ENCODE measurements at places on chromosomes 3 and 15.

DNA sequence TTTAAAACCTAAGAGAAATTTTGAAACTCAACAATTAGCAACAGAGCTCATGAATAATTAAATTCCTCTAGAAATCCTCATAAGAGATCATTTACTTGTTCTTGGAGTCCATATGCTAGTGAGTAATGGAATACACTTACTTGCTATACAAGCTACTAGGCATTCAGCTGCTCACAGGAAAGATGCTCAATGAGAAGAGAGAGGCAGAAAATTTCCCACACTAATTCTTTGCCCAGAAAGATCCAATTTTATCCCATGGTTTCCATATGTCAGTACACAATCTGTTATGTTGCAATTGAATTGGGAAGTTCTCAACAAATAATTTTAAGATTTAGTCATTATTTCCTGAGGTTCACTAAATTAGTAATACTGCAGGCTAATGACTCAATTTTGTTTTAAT lies 310.4 kb downstream of the RYR3 start:
- no peak for ATAC-seq
- H3K27me3 ChIP-seq, result peaks cover 31% of the 10 kb centered on the region
- H3K36me3 ChIP-seq, result no peaks in the 10 kb centered on the region
- H3K27ac ChIP-seq, result no peak overlapping the region

GRCh38 chr3:123301331-123302184 lies 99.8 kb downstream of the SEC22A start:
- H3K27me3 ChIP-seq, result peaks cover 8% of the 10 kb centered on the region
- no peaks in the 10 kb centered on the region for H3K36me3 ChIP-seq
- no peak for ATAC-seq
- no peaks in the 10 kb centered on the region for H3K4me1 ChIP-seq
- no peak overlapping the region for H3K4me3 ChIP-seq
- no peak overlapping the region for H3K27ac ChIP-seq

GRCh38 chr3:128556907-128557306 lies 63.9 kb upstream of the GATA2 start:
- H3K27me3 ChIP-seq, result peaks cover 37% of the 10 kb centered on the region
- no peak overlapping the region for H3K27ac ChIP-seq
- peaks cover 4% of the 10 kb centered on the region for H3K4me1 ChIP-seq
- no peak for ATAC-seq
- no peaks in the 10 kb centered on the region for H3K36me3 ChIP-seq
- H3K4me3 ChIP-seq, result no peak overlapping the region

GRCh38 chr15:77768521-77769078 lies 135.9 kb upstream of the LINGO1 start:
- no peak overlapping the region for H3K4me3 ChIP-seq
- H3K36me3 ChIP-seq, result no peaks in the 10 kb centered on the region
- no peak overlapping the region for H3K27ac ChIP-seq
- H3K27me3 ChIP-seq, result peaks cover 30% of the 10 kb centered on the region

- H3K27me3 ChIP-seq, result no peaks in the 10 kb centered on the region
- H3K4me1 ChIP-seq, result peaks cover 14% of the 10 kb centered on the region
- H3K36me3 ChIP-seq, result no peaks in the 10 kb centered on the region
- H3K27ac ChIP-seq, result no peak overlapping the region
- ATAC-seq, result peak; percentile 29
Observed at GRCh38 chr3:123067689-123068600, 1.1 kb downstream of the PDIA5 start.

- H3K4me1 ChIP-seq, result no peaks in the 10 kb centered on the region
- H3K4me3 ChIP-seq, result no peak overlapping the region
- no peak for ATAC-seq
- H3K36me3 ChIP-seq, result no peaks in the 10 kb centered on the region
- peaks cover 8% of the 10 kb centered on the region for H3K27me3 ChIP-seq
Observed at GRCh38 chr15:39204031-39204430, 376.8 kb upstream of the THBS1 start.

DNA sequence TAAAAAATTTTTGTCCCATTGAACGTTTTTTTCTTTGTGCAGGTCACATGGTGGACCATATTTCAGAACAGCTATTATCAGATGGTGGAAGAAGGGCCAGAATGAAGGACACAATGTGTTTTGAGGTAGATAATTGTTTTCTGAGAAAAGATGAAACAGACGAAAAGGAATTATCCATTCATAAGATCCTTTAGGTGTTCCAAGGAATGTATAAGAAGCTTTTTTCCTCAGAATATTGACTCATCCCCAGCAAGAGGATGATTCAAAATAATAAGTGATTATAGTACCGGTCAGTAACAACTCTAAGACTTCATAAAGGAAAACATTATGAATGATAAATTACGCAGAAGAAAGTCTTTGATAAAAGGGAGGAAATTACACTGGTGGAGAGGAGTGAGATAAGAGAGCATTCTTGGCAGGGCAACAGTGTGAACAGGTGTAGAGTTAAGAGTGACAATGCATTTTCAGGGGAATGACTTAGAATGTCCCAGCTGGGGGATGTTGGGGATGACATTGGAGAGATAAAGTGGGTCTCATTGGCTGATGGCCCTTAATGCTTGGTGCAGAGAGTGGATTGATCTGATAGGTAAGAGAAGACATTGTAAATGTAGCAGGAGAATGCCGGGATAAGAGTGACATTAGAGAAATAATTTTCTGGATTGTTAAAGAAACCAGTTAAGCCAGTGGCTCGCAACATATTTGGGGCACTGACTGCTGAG lies 27.0 kb upstream of the AQP9 start:
- H3K27me3 ChIP-seq, result peaks cover 26% of the 10 kb centered on the region
- H3K4me1 ChIP-seq, result no peaks in the 10 kb centered on the region
- no peak for ATAC-seq
- no peak overlapping the region for H3K4me3 ChIP-seq
- H3K27ac ChIP-seq, result no peak overlapping the region

- peak overlapping the region; percentile 90 for H3K27ac ChIP-seq
- peaks cover 11% of the 10 kb centered on the region for H3K4me1 ChIP-seq
- no peak for ATAC-seq
- no peaks in the 10 kb centered on the region for H3K27me3 ChIP-seq
- peaks cover 18% of the 10 kb centered on the region for H3K36me3 ChIP-seq
Observed at GRCh38 chr3:99817047-99817436, 620 bp upstream of the CMSS1 start.

GRCh38 chr15:63509955-63510940 lies 5.9 kb downstream of the USP3 start:
- H3K27ac ChIP-seq, result peak overlapping the region; percentile 90
- H3K4me1 ChIP-seq, result peaks cover 56% of the 10 kb centered on the region
- peak; percentile 77 for ATAC-seq
- H3K4me3 ChIP-seq, result peak overlapping the region; percentile 82
- peaks cover 17% of the 10 kb centered on the region for H3K36me3 ChIP-seq

DNA sequence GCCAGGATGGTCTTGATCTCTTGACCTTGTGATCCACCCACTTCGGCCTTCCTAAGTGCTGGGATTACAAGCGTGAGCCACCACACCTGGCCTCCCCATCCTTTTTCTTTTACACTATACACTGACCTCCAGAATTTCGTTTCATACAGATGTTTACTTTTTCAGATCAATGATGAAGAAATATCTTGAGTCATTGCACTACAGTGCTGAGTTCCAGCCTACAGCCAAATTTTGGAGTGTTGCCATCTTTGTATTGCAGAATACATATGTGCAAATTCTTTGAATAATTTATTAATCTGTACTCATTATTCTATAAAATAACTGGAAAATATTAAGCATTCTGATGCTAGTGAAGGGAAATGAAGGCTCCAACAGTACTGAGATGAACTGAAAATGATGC lies 12.5 kb downstream of the ZPLD1 start:
- no peaks in the 10 kb centered on the region for H3K36me3 ChIP-seq
- no peak overlapping the region for H3K4me3 ChIP-seq

DNA sequence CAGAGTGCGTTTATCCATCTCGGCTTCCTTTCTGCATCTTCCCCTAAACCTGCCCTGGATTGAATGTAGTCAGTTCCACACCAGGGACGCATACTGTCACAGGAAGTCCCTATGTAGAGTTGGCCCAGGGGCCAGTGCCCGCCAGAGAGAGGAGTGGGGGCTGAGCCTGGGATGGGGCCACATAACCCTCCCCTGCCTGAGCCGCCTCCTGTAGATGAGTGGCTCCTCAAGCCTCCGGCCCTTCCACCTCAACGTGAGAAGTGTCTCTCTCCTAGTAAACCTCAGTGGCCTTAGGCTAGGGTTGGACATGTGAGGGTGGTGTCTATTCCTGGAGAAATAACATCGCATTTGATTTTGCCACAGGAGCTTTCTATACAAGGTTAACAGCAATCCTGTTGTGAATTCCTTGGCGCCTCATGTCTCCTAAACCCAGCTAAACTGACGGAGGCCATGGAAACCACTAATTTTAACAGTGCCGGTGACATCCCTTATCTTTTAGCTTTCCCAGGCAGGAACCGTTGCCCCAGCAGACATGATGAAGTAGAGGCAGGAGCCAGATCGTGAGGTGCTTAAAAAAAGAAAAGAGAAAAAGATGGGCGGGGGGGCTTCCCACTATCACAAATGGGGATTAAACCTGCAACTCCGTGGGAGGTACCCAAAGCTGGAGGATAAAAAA lies 171.1 kb downstream of the CHDH start:
- H3K4me3 ChIP-seq, result no peak overlapping the region
- peaks cover 19% of the 10 kb centered on the region for H3K27me3 ChIP-seq
- no peak for ATAC-seq
- H3K27ac ChIP-seq, result no peak overlapping the region

- H3K4me3 ChIP-seq, result peak overlapping the region; percentile 90
- H3K27ac ChIP-seq, result peak overlapping the region; percentile 96
- H3K4me1 ChIP-seq, result peaks cover 37% of the 10 kb centered on the region
- peaks cover 54% of the 10 kb centered on the region for H3K36me3 ChIP-seq
- H3K27me3 ChIP-seq, result no peaks in the 10 kb centered on the region
Observed at GRCh38 chr3:23811185-23811527, 5.4 kb downstream of the UBE2E1 start.

DNA sequence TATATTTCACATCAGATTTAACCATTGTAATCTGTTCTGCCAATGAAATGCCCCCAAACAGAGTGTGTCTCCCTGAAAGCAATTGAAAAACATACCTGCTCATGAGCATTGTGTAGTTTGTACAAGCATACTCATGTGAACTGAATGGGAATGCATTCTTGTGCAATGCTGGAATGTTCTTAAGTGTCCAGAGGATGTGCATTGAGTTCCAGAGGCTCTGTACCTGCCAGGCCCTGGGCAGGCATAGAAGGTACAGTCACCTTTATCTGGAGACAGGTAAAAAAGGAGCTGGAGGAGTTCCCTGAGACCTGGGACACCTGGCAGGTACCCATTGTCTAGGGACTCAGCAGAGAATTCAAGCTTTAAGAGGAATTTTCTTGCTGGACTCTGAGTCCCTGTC lies 2.8 kb downstream of the MRAS start:
- peaks cover 22% of the 10 kb centered on the region for H3K27me3 ChIP-seq
- no peak for ATAC-seq
- no peaks in the 10 kb centered on the region for H3K4me1 ChIP-seq

DNA sequence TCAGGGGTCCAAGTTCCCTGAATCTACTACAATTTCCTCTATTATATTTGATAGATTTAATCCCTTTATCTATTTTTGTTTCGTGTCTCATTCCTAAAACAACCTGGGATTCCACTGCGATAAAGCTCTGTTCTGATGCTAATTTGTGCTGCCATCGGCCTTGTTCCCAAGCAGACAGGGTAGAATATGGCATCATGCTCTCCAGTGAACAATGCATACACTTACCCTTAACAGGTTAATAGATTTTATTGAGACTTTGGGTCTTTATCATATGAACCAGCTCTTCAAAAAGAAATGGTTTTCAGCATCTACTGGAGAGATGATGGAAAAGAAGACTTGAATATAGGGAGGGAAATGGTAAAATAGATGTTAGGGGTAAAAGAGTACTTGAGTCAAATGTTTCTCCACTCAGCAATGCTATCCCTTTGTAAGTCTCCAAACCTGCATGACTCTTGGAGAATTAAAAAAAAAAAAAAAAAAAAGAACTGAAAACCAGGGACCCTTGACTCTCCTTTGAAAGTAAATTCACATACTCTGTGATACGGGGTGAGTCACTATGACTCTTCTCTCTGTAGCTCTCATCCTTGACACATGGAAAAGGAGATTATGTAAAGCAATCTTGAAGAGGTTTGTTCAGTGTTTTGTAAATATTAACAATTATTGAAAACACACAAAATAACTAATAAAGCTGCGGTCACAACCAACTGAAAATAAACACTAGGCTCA lies 268.8 kb downstream of the ZBTB20 start:
- H3K4me1 ChIP-seq, result no peaks in the 10 kb centered on the region
- H3K36me3 ChIP-seq, result no peaks in the 10 kb centered on the region
- H3K27me3 ChIP-seq, result no peaks in the 10 kb centered on the region
- peak; percentile 70 for ATAC-seq
- H3K4me3 ChIP-seq, result no peak overlapping the region

DNA sequence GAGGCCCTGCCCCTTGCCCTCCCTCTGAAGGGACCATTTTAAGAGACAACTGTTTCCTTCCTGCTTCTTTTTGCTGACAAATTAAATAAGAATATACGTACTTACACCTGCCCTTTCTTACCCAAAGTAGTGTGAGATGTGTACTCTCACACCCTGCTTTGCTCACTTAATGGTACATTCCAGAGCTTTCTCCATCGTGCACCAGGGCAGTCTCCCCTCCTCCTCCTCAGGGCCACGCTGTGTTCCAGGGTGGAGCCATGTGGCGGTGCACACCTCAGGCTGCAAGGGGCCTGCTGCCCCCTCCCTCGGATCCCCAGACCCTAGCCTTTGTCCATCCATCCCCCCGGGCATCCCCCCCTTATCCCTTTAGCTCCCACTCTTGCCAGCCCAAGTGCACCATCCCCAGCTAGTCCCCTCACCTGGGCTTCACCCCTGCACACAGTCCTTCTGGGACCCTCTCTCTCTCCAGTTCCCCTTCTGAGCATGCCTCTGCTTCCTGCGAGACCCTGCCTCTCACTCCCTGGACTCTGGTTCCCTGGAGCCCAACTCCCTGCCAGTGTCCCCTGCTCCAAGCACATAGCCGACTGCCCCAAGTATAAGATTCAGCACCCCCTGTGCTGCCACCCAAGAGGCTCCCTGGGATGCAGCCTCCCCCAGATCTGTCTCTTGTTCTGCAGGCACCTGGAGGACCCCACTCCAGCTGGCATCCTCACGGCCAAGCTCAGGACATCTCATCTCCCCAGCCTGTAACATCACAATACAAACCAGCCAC lies 89.5 kb upstream of the IQSEC1 start:
- ATAC-seq, result no peak
- no peak overlapping the region for H3K4me3 ChIP-seq
- no peaks in the 10 kb centered on the region for H3K36me3 ChIP-seq
- H3K4me1 ChIP-seq, result no peaks in the 10 kb centered on the region
- peak overlapping the region; percentile 48 for H3K27ac ChIP-seq
- H3K27me3 ChIP-seq, result no peaks in the 10 kb centered on the region

DNA sequence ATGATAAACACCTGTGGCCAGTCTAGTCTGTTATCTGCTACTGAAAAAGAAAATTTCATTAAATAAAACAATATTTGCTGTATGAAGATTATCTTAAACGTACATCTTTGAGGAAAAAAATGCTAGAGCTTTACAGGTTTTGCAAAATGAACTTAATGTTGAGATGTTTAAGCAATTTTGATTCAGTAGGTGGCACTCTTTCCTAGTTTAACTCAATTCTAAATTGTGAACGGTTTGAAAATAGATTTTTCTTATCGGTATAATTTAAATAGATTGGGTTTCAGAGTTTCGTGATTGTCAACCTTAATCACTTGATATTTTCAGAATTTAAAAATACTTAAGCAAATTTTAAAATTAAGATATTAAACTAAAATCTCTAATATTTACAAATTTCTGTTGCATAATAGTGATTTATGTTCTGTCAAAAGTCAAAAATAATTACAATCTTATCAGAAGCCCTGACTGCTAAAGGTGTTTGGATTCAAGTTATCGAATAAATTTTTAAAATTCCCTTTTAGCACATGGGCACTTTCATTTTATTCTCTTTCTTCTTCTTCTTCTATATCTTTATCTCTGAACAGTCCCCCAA lies 7.0 kb upstream of the RNF111 start:
- H3K36me3 ChIP-seq, result no peaks in the 10 kb centered on the region
- H3K4me3 ChIP-seq, result no peak overlapping the region
- peaks cover 5% of the 10 kb centered on the region for H3K4me1 ChIP-seq
- no peak for ATAC-seq
- no peaks in the 10 kb centered on the region for H3K27me3 ChIP-seq
- no peak overlapping the region for H3K27ac ChIP-seq
